HCEC 1CT (cell line): ENCODE measurements at places on chromosomes 2 and 18.
A peak's percentile ranks its signal among the peaks of the same experiment; 100 is the strongest.

DNA sequence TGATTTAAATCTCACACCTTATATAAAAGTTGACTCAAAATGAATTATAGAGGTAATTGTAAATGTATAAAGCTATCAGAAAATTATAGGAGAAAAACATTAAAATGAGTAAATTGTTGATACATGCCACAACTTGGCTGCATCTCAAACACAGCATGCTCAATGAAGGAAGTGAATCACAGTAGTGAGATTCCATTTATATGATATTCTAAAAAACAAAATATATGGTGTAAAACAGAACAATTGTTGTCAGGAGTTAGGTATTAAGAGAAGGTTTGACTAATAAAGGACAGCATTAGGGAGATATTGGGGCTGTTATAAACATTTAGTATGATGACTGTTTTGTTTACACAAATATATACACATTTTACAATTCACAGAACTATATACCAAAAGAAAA lies 356.6 kb upstream of the CELF4 start:
- DNase-seq: no peak

DNA sequence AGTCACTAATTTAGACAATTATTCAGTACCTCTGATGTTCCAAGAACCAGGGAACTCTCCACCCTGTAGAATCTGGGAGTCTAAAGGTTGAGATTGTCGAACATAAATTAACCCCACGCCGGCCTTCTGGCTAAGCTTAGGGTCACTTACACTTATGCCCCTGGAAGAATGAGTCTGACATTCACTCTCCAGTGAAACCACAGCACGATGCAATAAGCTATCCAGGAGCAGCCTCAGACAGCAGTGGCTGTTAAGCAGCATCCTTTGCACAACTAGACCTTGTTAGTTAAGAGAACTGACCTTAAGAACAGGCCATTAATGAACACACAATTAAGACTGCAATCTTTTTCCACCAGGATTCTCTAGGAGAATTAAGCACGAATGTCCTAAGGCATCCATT lies 25.0 kb downstream of the SH3YL1 start:
- no peak for DNase-seq

DNA sequence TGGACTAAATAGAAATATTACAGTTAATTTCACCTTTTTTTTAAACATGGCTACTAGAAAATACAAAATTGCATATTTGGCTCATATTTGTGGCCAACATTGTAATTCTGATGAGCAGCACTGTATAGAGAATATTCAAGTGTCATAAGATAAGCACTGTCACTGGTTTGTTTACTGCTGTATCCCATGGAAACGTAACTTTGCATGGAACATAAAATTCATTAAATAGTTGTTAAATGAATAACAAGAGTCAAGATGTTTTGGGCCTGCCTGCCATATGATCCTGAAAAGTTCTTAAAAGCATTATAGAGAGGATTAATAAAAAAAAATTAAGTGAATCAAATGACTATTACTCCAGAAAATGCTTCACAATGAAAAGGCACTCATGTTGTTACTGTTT lies 763.7 kb upstream of the CRIM1 start:
- peak; percentile 23 for DNase-seq

GRCh38 chr2:119387381-119388129 lies 20.8 kb downstream of the DBI start:
- no peak for DNase-seq

DNA sequence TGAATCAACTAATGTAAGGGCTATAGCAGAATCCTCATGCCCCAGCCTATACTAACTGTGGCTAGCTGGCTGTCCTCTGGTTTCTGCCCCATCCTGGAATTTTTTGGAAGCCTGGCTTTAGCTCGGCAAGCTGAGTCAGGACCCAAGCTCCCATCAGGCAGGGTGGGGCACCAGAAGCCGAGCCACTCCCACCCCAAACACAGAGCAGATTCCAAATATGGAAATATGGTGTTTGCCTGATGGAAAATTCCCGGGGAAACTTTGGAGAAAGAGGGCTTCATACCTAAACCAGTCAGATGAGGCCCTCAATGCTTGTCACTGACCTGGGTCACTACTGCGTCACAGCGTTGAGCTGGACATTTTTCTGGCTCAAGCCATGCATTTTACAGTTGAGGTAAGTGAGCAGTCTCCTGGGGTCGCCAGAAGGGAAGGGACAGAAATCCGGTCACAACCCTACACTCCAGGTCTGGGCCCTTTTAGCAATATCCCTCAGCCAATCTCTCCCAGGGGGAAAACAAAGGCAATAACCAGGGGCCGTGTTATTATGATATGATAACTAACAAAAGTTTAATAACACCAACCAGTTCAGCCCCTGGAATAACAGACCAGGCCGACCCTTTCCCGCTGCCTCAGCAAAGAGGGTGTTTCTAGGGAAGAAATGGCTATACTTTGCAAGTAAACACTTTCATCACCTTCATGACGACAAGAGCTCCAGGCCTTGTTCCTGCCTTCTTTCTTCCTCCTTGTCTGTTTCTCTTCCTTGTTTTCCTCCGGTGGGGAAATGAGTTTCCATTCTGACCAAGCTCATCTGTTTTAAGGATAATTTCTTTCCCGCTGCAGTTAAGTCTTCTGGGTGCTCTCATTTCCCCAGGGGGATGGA lies 37.7 kb downstream of the PSD4 start:
- DNase-seq: peak; percentile 93

GRCh38 chr2:34096562-34097171 lies 497.6 kb upstream of the FAM98A start:
- DNase-seq: peak; percentile 29

DNA sequence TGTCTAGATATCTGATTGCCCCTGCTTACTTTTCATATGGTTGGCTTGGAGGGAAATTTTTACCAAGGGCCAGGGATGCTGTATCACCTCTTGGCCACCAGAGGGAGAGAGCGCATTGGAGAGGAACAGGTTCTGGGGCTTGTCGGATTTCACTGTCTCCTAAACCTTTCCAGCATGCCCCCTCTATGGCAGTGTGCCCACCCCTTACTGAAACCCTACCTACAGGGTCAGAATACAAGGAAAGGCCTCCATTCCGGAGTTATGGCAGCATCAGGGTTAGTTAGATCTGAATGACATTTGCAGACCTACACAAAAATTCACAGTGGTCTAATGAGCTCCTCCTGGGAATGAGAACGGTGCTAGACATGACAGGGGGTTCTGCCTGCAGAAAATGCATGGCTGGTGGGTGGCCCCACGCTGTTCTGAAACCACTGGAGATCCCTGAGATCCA lies 5.8 kb downstream of the SLC14A2 start:
- DNase-seq: peak; percentile 43

DNA sequence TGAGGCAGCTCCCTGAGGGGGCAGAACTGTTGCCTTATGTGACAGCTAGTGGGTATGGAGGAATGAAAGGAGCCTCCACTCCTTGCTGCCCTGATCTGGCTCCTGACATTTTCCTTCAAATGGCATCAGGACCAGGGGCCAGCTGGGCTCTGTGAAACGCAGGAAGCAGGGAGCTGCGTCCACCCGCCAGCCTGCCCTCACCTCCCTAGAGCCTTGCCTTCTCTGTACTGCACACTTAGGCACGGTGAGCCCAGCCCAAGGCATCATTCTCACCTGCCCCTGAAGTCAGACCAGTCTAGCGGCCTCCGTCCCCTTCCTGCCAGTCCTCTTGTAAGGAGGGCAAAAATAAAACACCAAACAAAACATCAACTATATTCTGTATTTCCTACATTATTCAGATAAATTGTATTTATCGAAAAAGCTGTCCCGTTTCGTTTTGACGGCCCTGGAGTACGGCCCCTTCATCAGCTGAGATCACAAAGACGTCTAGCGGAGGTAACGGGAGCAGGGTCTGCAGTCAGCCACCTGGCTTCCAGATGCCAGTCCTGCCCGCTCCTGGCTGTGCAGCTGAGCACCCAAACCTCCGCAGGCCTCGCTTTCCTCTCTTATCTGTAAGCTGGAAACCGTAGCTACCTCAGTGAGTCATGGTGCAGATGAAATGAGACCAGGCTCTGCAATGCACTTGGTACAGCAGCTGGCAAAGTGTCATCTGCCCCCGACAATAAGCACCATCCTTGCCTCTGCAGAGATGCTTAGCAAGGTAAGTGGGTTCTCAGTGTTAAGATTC lies 6.9 kb upstream of the CTDP1 start:
- DNase-seq: no peak

DNA sequence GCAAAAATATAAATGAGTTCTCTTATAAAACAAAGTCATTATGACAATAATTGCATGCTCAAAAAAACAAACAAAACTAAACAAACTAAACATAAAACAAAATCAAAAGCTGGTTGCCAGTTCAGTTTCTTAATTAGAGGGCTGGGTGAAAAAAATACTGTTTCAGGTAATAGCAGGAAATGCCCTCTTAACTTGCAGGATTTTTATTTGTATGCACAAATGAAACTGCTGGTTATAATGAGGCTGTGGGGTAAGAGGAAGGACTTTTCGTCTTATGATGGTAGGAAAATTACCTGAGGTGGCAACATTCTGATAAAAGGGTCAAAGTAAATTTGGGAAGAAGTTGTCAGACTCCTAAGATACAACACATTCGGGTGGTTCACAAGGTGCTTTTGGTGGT lies 21.5 kb upstream of the CDKL4 start:
- DNase-seq: no peak
